ENCODE measurements at places on chromosomes 4 and X.

GRCh38 chr4:133147921-133148689 lies 989 bp upstream of the PCDH10 start:
- DNase-seq = no peak

- no peak for DNase-seq
Measured at GRCh38 chr4:186161138-186161537, 30.2 kb upstream of the CYP4V2 start.

DNA sequence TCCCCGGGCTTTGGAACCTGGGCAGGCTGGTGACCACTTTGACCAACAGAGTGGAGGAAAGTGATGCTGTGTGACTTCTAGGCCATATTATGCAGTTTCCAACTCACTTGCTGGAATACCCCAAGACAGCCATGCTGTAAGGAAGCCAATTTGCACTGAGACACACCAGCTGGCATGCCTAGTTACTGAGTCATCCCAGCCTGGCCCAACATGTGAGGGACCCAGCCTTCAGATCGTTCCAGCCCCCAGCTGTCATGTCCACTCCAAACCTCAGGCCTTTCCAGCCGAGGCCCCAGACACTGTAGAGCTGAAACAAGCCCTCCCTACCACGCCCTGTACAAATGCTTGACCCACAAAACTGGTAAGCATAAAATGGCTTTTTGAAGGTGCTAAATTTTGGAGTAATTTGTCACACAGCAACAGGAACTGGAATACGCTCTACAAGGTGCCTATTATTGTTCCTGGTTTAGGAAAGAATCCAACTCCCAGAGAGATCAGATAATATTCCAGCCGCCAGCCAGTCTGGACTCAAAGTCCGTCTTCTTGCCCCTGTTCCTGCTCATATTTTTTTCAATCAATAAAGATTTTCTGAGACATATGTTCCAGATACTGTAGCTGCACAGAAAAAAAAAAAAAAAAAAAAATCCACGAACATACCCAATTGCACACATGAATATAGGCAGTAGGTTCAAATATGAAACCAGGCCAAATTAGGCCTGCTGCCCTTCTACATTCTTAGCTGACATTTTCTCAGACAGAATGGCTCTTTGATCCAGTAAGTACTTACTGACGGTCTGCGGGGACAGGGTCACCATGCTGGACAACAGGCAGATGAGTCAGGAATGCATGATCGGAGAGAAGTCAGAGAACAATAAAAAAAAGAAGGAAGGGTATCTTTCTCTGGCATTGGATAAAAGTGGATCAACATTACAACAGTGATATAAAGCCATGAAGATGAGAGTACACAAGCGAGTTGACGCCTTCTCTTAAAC lies 35.1 kb downstream of the SH3KBP1 start:
- no peak for DNase-seq

DNA sequence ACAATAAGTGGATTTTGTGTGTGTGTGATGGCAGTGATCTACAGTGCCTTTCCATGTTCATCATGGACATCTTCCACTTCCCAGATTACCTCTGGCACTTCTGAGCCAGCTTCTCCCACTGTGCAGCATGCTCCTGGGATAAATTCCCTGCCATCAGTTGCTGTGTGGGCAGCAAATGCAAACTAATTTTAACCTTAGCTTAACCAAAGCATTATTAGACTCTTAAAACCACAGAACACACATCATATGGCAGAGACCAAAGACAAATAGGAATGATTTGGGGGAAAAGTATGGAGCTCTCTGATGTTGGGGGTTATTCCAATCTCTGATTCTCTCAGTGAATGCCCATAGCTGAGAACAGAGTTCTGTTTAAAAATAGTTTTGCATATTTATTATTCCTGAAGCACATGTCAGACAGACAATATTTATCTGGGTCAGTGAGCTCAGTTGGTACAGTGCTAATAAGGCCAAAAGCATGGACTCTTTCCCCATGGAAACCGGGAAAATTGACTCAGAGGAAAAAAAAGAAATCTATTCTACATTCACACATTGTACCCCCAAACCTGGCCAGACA lies 567.4 kb downstream of the IQCM start:
- DNase-seq = no peak

DNA sequence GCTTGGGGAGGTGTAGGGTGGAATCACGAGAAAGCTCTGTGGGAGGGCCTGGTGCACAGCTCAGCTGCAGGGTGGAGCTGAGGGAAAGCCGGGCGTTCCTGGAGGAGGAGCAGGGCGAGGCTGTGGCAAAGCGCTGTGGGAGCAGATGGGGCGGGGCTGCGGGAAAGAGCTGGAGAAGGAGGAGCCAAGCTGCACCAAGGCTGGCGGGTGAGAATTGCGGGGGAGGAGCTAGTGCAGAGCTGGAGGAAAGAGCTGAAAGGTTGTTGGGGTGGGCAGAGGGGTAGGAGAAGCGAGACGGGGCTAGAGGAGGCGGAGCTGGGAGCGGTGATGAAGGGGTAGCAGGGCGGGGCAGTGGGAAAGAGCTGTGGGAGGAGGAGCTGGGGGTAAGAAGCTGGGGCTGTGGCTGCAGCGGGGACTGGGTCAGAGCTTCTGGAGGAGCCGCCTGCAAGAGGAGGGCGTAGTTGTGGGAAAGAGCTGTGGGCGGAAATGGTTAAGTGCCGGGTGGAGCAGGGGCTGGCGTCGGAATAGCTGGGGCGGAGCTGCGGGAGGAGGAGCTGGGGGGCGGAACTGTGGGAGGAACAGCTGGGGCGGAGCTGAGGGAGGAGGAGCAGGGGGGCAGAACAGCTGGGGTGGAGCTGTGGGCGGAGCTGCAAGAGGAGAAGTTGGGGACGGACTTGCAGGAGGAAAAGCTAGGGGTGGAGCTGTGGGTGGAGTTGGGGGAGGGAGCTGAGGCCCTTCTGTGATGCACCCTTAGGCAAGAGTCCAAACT lies 1.8 kb upstream of the EOLA2 start:
- peak; percentile 80 for DNase-seq

GRCh38 chr4:101198682-101199339 lies 148.5 kb downstream of the PPP3CA start:
- no peak for DNase-seq

- DNase-seq = no peak
Measured at GRCh38 chr4:98507299-98507698, 151.1 kb downstream of the TSPAN5 start.

- DNase-seq = no peak
Measured at GRCh38 chr4:113823291-113823659, 61.7 kb upstream of the CAMK2D start.

- no peak for DNase-seq
Measured at GRCh38 chr4:183714626-183715025, 55.5 kb downstream of the TRAPPC11 start.

GRCh38 chr4:16225863-16226815 lies at the start of gene TAPT1:
Gene TAPT1, minus strand, starts transcription at chr4:16226471. Its CDS starts 14 bp downstream, at chr4:16226457.
- peak; percentile 63 for DNase-seq

DNA sequence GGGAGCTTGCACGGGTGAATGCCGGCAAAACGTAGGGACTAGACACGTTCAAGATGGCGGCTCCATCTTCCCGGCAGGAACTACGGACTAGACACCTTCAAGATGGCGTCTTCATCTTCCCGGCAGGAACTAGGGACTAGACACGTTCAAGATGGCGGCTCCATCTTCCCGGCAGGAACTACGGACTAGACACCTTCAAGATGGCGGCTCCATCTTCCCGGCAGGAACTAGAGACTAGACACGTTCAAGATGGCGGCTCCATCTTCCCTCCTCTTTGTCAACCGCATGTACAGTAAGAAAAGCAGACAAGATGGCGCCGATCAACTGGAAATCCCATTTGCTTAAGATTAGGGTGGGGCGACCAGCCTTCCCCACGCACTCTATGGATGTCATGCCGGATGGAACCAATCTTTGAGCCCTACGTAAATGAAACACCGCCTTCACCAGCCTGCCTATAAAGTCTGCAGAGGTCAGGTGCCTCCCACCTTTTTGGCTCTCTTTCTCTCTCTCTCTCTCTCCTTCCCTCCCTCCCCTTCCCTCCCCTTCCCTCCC lies 222.4 kb downstream of the CRLF2 start:
- no peak for DNase-seq

- no peak for DNase-seq
Measured at GRCh38 chr4:143375326-143376073, 38.8 kb downstream of the GAB1 start.

DNA sequence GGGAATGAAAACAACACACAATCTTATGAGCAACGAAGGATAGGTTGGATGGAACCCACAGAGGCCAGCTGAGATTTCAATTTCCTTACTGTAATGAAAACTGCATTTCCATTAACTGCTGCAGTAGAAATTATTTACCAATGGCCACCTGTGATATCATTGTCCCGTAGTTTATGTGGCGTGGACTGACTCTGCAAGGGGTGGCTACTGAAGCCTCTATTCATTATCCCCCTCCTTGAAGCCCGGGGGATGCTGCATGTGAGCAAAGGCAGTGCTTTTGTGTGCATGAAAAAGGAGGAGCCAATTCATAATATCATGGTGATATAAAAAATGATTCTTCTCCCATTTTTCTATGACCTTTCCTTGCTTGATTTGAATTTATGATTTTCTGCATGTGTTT lies 207.8 kb downstream of the PTTG2 start:
- no peak for DNase-seq

- no peak for DNase-seq
Measured at GRCh38 chrX:129659861-129660260, 5.1 kb upstream of the APLN start.

GRCh38 chr4:140774956-140775355 lies 18.8 kb upstream of the TBC1D9 start:
- DNase-seq = no peak

DNA sequence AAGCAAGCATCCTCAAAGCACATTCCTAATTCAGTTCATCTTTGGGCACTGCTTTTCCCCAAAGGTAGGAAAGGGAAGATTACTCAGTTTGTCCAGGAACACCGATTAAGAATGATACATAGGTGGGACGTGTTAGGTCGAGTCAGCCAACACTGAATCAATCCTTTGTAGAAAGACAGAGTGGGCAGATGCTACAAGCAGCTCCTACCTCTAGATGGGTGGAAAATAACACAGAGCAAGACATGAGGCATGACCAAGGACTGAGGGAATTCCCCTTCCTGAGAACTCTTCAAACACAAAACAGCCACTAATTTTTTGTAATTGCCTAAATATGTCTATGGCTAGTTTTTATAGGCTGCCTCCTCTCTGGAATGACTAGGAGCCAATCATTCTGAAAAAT lies 331.7 kb downstream of the HNRNPD start:
- no peak for DNase-seq

- no peak for DNase-seq
Measured at GRCh38 chr4:71095545-71095944, 102.1 kb downstream of the DCK start.

Data from activated T-cell treated with anti-CD3 and anti-CD28 coated beads for 4 hours (primary cell).